ENCODE measurements at places on chromosomes 4 and X.

DNA sequence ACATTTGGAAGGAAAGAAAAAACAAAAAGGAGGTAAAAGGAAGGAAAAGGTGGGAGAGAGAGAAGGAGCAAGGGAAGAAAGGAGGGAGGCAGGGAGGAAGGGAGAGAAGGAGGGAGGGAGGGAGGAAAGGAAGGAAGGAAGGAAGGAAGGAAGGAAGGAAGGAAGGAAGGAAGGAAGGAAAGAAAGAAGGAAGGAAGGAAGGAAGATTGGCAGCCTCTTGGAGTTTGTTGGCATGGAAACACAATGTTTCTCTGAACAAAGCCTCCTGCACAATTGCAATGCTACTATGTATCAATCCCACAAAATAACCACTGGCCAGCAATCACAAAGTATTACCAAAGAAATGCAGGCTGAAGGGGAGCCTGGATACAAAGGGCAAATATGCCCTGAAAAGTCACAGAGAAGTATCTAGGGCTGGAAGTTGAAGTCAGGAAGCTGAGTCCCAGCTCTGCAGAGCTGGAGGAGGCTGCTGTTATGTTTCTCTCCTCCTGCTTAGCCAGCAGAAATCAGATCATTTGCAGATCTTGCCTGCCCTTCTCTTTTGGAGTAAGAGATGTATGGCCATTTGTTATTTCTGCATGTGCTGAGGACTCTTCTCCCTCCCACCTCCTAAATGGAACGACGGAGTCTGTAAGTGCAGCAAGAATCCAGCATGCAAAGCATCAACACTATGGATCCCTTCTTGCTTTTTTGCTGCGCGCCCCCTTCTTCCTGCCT, 195.9 kb upstream of the LDB2 start:
- no peaks in the 10 kb centered on the region for H3K4me1 ChIP-seq
- H3K27ac ChIP-seq = no peak overlapping the region
- H3K27me3 ChIP-seq = no peaks in the 10 kb centered on the region

DNA sequence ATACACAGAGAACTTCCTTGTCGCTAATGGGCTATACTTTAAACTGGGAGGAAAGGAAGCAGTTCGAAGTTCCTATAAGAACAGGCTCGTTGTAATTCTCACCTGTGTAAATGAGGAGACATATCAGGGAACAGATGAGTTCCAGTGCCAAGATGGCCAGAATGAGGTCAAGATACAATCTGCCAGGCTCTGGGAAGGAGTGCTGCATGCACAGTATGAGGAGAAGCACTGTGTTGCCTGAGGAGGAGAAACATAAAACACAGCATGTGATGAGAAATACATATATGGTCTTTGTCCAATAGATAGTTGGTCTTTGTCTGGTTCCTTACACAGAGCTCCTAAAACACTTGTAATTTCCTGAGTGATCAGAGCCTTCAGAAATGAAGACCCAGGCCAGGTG, 24.3 kb downstream of the TMEM192 start:
- H3K4me3 ChIP-seq = no peak overlapping the region
- H3K4me1 ChIP-seq = no peaks in the 10 kb centered on the region
- peaks cover 19% of the 10 kb centered on the region for H3K36me3 ChIP-seq
- no peak overlapping the region for H3K27ac ChIP-seq

DNA sequence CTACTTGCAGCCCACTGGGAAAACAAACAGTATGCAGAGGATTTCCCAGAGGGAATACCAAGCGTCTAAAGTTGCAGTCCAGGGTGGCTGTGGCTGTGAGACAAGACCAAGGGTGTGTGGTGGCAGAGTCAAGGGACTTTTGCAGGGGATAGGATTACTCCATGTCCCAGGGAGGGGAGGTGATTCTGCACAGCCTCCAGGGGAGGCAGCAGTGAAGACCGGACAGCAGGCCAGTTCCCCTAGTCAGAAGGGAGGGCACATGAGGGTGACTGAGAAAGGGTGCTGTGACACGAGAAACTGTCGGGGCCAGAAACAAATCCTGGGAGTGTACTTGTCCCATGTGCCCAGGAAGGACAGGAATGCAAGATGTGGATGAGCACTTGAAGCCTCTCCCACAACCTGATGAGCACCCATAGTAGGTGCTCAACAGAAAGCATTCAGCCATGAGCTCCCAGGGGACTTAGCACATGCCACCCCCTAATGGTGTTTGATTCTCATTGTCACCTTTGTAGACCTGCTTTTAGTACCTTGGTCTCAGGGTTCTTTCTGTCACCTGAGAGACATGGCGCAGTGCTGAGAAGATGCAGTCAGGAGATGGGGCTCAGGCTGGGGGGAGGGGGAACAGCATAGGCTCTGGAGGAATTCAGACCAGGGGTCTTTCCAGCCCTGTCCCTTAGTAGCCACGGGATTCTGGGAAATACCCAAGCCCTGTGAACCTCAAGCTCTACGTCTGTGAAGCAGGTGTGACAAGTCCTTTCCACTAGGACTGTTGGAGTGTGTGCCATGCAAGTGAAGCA, 18.1 kb upstream of the HSFX3 start:
- H3K4me3 ChIP-seq = no peak overlapping the region
- no peak for DNase-seq
- H3K27me3 ChIP-seq = no peaks in the 10 kb centered on the region
- H3K36me3 ChIP-seq = no peaks in the 10 kb centered on the region

GRCh38 chr4:148022975-148023374, 291.1 kb downstream of the ARHGAP10 start:
- H3K36me3 ChIP-seq = no peaks in the 10 kb centered on the region
- no peak overlapping the region for H3K4me3 ChIP-seq
- DNase-seq = no peak
- H3K27me3 ChIP-seq = no peaks in the 10 kb centered on the region
- no peaks in the 10 kb centered on the region for H3K4me1 ChIP-seq

DNA sequence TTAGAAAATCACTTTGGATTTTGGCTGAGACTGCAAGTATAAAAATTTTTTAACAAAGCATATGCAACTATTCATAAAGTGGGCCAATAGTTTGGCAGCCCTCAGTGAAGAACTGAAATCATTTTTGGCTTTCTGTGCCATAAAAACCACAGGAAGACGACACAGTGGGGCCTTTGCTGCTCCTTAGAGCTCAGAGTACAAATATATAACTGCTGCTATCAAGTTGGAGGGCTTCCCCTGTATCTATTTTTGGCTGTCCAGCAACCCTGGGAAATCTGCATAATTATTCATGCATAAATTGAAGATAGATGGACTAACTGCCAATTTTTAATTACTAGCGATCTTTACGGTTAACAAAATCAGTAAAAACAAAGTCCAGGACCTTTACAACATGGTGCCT, 51.5 kb upstream of the FTHL17 start:
- H3K27ac ChIP-seq = no peak overlapping the region
- DNase-seq = no peak
- no peaks in the 10 kb centered on the region for H3K27me3 ChIP-seq
- H3K4me1 ChIP-seq = no peaks in the 10 kb centered on the region
- no peaks in the 10 kb centered on the region for H3K36me3 ChIP-seq

DNA sequence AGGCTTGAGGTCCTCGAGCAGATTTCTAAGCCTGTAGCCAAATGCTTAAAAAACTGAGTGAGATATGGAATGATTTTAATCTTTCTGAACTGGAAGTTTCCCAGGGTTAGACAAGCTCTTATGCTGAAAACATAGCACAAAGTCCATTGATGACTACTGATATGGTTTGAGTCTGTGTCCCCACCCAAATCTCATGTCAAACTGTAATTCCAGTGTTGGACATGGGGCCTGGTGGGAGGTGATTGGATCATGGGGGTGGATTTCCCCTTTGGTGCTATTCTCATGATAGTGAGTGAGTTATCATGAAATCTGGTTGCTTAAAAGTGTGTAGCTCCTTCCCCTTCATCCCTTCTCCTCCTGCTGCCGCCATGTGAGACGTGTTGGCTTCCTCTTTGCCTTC, 454.9 kb downstream of the SPRY1 start:
- H3K4me3 ChIP-seq = no peak overlapping the region
- no peaks in the 10 kb centered on the region for H3K4me1 ChIP-seq
- no peaks in the 10 kb centered on the region for H3K36me3 ChIP-seq
- no peak overlapping the region for H3K27ac ChIP-seq

GRCh38 chr4:182932651-182933050, 15.5 kb upstream of the DCTD start:
- H3K4me3 ChIP-seq = no peak overlapping the region
- DNase-seq = no peak
- H3K27me3 ChIP-seq = no peaks in the 10 kb centered on the region
- no peaks in the 10 kb centered on the region for H3K4me1 ChIP-seq
- H3K36me3 ChIP-seq = no peaks in the 10 kb centered on the region
- H3K27ac ChIP-seq = no peak overlapping the region

DNA sequence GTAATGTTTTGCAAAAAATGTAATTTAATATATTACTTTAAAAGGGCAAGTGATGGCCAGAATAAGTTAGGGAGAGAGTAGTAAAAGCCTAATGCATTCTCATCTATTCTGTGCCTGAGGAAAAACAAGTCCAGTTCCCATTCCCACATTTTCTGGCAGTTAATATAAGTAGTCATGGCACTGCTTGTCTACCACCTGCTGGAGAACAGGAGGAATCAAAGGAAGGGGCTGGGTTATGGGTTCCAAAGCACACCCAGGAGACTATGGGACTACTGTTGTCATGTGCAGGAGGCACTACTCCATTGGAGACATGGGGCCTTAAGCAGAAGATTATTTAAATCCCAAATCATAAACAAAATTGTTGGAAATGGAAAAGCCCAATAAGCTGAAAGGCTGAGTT, 2618.6 kb downstream of the ARAP2 start:
- no peaks in the 10 kb centered on the region for H3K36me3 ChIP-seq
- H3K4me3 ChIP-seq = no peak overlapping the region
- H3K27me3 ChIP-seq = no peaks in the 10 kb centered on the region
- DNase-seq = peak; percentile 5
- no peaks in the 10 kb centered on the region for H3K4me1 ChIP-seq
- H3K27ac ChIP-seq = no peak overlapping the region

- no peak overlapping the region for H3K4me3 ChIP-seq
- peak; percentile 43 for DNase-seq
- no peaks in the 10 kb centered on the region for H3K27me3 ChIP-seq
- H3K27ac ChIP-seq = no peak overlapping the region
- H3K4me1 ChIP-seq = no peaks in the 10 kb centered on the region
These were observed 58.2 kb upstream of the ZNF157 start for GRCh38 chrX:47311932-47312774.

- H3K27me3 ChIP-seq = no peaks in the 10 kb centered on the region
- peaks cover 28% of the 10 kb centered on the region for H3K36me3 ChIP-seq
- no peak for DNase-seq
- no peak overlapping the region for H3K27ac ChIP-seq
These were observed 38.0 kb downstream of the PI4K2B start for GRCh38 chr4:25271866-25272265.

DNA sequence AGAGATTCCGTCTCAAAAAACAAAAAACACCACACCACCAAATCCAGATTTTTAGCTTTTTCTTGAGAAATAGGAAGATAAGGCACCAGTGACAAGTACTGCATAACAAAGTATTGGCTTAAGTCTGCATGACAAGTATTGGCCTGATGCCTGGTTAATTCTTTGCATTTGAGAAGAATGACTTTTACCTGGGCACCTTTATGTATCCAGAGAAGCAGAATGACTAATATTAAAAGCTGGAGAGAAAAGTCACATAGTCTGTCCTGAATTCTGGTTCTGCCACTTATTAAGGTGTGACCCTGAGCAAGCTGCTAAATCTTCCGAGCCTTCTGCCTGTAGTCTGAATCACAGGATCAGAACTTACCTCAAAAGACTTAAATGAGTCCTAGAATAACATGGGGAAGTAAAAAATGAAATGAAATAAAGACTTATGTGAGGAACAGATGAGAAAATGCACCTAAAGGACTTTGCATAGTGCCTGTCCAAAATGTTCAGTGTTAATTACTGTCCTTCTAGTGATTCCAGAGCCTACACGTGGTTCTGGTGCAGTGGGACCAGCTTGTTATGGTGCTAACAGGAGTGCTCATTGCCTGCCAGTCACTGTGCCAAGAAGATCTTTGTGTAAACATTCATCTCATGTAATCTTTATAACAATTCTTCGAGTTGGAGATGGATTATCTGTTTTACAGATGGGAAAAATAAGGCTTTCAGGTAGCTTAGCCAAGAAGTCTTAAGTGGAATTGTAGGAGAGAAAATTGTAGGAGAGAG, 31.6 kb downstream of the UGDH start:
- H3K27ac ChIP-seq = no peak overlapping the region
- no peak for DNase-seq
- no peaks in the 10 kb centered on the region for H3K36me3 ChIP-seq
- no peaks in the 10 kb centered on the region for H3K4me1 ChIP-seq
- H3K27me3 ChIP-seq = no peaks in the 10 kb centered on the region

Measured in small intestine (tissue), 16 donors.